ENCODE measurements at places on chromosomes 16 and 17. TPM values are rescaled to one million over a fixed set of nuclear protein-coding genes. Genes with fewer than 3 reads are reported as not detected.

Gene CMTM3
- 9.6 TPM for total RNA-seq

GRCh38 chr17:43020789-43021740 is 1.1 kb downstream of the VAT1 start:
- no peak for DNase-seq

- no peak for DNase-seq
These were observed 14.0 kb upstream of the UBE2I start for GRCh38 chr16:1295465-1295864.

DNA sequence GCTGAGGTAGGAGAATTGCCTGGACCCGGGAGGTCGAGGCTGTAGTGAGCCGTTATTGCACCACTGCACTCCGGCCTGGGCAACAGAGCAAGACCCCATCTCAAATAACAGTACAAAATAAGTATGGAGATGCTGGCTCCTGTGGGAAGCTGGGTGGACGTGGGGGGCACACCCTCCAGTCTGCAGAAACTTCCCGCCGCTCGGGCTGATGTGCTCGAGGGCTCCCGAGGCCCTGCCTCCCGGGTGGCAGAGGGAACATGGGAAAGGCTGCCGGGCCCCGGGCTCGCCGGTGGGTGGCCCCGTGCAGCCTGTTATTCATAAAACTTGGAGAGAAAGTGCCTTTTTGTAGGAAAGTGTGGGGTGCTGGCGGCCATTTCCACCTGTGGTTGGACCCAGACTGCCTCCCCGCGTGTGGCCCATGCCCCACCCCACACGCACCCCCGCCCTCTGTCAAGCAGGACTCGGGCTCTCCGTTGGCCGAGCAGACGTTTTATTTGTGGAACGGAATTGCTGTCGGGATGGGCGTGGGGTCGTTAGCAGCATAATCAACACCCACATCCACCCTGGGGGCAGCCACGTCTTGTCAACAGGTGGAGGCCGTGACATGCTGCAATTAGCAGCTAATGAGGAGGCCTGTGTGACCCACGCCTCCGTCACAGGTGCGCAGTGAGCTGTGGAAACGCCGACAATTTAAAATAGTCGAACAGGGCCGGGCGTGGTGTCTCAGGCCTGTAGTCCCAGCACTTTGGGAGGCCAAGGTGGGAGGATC is 7.4 kb upstream of the CIAO3 start:
- no peak for DNase-seq

Gene TXNL4B
- total RNA-seq: 7.5 TPM

Data from right lobe of liver (tissue), 6 donors.